ENCODE measurements at places on chromosomes 13 and 19.

DNA sequence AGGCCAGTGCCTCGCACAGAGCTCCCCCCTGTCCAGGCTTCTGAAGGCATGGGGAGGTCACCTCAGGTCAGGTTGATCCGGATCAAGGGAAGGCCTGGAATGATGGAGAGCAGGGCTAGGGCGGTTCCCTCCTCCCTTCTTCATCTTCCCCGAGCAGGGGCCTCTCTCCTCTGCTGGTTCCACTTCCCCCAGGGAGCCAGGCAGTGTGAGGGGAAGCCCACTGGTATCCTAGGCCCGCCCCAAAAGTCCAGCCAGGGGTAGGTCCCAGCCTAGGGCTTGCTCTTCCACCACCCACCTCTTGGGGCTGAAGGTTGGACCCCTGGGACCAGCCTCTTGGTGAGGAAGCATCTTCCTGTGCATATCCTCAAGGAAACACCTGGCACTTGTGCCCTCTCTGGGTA, 16.4 kb upstream of the PRR19 start:
- DNase-seq, result no peak

DNA sequence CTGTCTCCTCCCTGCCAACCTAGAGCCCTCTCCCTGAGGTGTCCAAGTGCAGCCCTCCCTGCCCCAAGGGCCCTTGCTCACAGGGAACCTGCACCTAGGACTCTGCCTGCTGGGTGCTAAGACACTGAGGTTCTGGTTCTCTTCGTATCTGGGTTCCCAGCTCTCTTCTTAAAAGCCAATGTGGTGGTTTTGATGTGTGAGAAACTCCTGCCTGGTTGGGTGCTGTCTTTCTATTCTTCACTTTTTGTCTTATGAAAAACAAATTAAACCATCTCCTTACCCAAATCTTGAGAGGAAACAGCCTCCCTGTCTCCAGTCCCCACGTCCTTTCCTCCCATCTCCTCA, 4.3 kb upstream of the KMT2B start:
- no peak for DNase-seq

GRCh38 chr13:46062185-46062584, 9.6 kb upstream of the ZC3H13 start:
- DNase-seq, result no peak

- no peak for DNase-seq
Measured at GRCh38 chr19:53809518-53810186, 14.5 kb downstream of the NLRP12 start.

DNA sequence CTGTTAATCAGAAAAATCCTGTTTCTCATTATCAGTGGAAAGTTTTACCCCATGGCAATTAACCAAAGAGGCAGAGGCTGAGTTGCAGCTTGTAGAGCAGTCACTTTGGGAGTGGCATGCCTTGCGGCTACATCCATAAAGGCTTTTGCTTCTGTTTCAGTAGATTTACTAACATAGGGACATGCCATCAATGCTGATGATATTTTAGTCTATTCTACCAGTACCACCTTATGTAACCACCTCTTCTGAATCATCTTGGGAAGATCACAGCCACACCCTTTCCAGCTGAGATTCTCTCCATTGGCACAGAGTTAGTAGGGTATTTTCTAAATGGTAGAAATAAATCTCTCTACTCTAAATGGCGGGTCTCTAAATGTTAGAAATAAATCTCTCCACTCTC, 37.5 kb downstream of the POSTN start:
- DNase-seq, result no peak

- DNase-seq, result no peak
Measured at GRCh38 chr13:112144616-112145550, 77.9 kb downstream of the SOX1 start.

DNA sequence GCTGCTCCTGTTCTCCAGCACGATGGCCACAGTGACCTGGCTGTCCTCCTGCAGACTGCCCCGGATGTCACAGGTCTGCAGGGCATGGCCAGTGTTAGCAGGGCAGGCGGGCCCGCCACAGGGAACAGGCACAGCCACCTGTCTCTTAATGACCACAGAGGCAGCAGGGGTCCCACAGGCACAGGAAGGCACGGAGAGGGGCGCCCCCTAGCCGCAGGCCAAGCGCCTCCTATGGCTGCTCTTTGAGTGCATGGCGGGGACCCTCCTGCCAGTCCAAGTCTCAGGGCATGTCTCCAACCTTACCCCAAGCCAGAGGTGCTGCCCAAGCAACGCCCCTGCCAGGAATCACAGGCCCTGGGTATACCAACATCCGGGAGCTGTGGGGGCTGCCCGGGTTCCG, 14.1 kb downstream of the IZUMO4 start:
- DNase-seq, result no peak

DNA sequence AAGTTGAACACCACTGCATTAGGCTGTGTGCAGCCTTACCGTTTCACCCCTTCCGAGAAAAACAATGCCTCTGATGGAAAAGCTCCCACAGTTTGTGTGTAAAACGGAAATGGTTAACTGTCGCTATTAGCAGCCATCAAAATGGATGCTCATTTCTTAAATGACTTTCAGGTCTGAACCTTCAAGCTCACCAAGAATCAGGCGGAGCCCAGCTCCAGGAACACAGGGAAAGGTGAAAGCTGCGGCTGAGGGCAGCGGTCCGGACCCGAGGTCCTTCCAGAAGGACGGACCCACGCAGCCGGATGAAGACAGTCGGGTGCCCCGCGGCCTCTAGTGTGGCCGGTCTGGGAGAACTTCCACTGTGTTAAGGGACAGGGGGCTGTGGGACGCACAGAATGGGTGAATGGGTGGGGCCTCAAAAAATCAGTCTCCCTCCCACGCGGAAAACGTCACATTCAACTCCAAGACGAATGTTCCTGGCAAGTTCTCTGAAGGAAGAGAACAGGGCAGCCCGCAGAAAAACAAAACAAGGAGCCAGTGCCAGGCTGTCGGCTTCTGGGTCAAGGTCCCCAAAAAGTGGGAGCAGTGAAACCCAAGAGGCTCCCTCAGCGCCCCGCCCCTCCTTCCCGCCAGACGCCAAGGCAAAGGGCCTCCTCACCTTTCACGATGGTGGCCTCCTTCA, 4.9 kb downstream of the IRS2 start:
- DNase-seq, result no peak

DNA sequence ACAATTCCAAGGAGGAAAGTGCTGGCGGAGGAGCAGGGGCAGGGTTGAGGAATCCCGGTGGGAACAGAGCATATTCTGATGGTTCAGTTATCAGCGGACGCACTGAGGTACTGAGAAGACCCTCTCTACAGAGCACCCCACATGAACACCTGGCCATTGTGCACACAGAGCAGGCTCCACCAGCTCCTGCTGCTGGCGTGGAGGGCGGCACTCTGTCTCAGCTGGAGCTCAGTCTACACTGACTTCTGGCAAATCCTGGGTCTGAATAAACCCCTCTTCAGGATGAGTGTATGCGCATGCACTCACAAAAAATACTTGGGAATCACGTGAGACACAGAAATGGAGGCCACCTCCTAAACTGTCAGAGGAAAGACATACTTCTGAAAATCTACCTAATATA, 114.4 kb upstream of the IRS2 start:
- DNase-seq, result no peak

GRCh38 chr19:18737337-18737953, 53.7 kb downstream of the COMP start:
- no peak for DNase-seq

GRCh38 chr19:42169486-42170413, 37.5 kb upstream of the POU2F2 start:
- DNase-seq, result no peak

DNA sequence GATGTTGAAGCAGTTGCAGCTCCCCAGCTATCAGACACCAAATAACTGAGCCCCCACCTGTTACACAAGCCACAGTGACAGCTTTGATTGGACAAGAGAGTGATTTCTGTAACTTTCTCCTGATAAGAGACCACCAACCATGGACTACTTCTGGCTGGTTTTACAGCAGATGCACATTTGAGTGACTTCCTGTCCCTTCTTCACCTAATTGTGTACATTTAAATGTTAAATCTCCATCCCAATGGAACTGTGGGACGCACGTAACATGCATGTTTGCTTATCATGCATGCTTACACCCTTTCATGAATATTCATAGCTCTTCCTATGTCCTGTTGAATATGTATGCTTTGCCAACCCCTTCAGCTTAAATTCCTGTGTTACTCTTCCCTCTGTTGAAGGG, 6.0 kb upstream of the TNFSF11 start:
- DNase-seq, result no peak

DNA sequence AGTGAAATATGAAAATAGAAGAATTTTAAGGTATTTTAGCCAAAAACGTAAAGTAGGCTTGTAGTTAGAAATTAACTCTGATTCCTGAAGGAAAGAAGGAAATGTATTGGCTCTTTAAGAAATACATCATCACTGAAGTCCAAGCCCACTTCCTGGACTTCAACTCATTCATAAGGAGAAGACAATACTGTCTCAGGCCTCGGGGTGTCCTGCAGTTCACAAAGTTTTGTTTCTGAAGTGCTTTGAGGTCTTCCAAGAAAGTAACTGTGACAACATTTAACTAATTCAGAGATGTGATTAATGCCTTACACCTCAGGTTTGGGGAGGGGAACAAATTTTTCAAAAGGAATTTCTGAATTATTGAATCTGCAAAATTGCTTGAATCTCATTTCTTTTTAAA, 65.8 kb upstream of the STARD13 start:
- no peak for DNase-seq

DNA sequence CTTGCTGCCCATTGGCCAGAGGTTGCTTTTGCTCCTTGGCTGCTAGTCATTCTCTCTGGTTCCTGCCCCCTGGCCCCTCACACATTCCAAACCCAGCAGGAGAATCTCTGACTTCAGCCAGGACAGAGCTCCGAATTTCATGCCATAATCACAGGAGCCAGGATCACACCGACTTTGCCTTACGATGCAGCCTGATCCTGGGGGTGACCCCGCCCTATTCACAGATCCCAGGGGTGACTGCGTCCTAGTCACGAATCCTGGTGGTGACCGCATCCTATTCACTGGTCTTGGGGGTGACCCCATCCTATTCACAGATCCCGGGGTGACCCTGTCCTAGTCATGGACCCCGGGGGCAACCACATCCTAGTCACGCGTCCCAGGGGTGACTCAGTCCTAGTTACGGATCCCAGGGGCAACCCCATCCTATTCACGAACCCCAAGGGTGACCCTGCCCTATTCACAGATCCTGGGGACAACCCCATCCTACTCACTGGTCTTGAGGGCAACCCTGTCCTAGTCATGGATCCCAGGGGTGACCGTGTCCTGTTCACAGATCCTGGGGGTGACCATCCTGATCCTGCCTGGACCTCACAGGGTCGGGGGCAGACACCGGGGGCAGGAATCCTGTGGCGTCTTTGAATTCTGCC, 7.4 kb upstream of the TEX29 start:
- DNase-seq, result no peak

GRCh38 chr19:11478167-11479089, 2.4 kb downstream of the ELAVL3 start:
- DNase-seq, result no peak

GRCh38 chr19:1046836-1047695, 7.2 kb downstream of the ABCA7 start:
- no peak for DNase-seq

DNA sequence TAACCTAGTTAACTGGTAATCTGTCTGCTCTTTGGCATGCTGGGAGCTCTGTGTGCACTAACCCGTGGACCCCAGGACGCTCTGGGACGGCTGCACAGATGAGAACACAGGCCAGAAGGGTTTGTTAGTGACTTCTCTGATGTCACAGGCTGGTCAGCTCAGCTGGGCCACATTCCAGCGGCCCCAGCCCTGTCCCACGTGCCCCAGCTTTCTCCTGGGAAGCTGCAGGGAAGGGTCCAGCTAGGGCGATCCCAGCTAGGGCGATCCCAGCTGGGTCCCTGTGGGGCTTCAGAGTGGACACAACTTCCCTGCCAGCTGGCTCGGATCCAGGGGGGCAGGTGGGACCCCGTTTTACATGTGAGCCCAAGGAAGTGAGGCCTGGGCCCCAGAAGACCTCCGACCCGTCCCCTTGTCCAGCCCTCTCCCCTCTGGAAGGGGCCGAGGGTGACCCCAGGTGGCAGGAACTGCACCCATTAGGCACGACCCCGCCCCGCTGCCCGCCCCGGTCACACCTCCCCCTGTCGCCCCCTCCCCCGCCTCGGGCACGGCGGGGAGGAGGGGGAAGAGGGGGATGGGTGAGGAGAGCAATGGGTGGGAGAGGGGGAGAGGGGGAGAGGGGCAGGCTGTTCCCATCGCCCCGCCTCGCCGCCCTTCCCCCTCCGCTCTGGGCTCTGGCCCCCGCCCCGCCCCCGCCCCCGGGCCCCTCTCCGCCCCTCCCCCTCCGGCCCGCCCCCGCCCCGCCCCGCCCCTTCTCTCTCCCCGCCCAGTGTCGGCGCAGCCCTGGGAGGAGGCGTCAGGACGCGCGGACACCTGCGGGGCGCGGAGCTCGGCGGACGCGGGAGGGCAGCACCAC, 75.2 kb upstream of the MCF2L start:
- DNase-seq, result peak; percentile 51

DNA sequence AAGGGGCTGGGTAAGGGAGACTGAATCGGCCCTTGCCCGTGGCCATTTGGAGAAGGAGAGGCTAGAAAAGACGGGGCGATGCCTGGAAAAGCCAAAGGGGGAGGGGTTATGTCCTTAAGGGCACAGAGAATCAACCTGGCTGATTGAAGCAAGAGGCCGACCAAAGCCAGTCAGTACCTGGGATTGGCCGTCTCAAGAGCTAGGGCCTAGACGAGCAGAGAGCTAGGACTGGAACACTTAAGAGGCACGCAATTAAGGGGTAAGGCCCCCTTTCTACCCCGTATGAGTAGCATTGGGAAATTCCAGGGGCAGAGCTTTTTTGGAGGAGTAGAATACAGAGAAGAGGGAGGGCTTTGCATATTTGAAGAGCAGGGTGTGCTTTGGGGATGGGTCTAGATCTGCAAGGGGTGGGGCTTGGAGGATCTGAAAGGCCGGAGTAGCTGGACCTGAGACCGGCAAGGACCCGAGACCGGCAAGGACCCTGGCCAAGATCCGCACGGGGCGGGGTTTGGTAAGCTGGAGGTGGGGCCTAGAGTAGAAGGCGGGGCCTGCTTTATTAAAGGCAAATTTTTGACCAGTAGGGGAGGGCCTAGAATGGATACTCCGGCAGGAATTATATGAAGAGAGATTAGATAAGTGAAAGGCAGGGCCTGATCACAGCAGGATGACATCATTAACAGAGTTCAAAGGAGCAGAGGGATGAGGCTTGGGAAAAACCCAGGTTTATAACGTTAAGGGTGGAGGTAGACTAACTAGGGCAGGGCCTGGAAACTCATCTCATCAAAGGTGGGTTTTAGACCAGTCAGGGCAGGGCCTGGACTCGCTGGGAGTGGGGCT, 10.7 kb upstream of the CACNG6 start:
- no peak for DNase-seq

DNA sequence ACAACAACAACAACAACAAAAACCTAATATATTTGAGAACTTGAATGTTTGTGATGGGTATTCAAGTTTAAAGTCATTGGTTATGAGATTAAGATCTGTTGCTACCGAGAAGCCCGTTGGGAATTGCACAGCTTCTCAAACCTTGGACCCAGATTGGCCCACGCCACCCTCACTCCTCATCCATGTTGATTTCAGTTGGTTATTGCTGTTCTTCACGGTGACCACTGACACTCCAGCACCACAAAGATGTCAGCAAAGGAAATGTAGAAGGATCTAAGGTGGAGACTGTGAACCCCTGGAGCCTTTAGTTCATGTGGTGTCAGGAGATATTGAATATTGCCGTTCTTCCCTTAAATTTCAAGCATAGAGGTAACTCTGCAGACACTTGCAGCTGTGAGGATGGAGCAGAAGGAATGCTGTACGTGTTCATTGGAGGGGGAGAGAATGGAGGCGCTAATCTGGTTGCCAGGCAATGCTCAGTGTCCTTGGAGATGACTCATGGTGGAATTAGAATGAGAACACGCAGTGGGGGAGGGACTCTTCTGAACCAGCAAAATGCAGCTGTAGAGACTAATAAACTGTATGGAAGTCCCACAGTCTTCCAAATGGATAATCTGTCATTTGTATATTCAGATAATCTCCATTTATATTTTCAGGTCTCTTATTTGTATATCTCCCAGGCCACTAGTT, 20.8 kb upstream of the ZNF835 start:
- DNase-seq, result no peak

Data from NCI-H1092 treated with DMSO at 0.1 percent for 48 hours (cell line).